ENCODE measurements at places on chromosomes 4 and X.

- no peak for DNase-seq
These were observed 19.0 kb upstream of the MAML3 start for GRCh38 chr4:140172960-140173359.

DNA sequence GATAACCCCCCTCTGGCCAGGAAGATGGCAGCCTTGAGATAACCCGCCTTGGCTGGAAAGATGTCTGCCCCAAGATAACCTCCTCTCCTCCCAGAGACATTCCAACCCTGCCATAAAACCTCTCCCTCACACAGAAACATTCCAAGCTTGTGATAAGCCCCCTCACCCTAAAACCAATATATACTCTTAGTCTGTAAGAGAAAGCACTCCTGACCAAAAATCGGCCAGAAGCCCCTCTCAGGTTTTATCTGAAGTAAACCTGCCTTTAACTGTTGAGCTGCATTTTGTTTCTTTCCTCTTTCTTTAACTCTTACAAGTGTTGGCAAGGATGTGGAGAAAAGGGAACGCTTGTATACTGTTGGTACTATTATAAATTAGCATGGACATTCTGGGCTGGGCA, 8.5 kb downstream of the ERCC6L start:
- DNase-seq = no peak

- DNase-seq = no peak
These were observed 170.2 kb downstream of the ADGRA3 start for GRCh38 chr4:22345678-22346077.

DNA sequence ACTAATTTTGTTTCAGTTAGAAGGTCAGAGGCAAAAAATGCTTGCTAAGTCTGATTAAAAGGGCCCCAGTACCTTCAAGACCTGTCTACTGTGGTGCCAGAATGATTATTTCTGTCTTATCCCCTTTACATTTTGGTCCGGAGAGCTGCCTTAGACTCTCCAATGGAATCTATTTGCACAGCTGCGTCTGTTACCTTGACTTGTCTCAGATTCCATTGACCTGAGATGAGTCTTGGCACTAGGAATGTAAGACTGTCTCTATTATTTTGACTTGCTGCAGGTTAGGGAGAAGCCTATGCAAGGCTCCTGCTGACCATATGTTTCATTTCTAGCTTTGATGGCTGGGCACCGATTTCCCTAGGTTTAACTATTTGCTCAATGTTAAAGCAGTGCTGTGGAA, 457.6 kb downstream of the KCTD8 start:
- no peak for DNase-seq

DNA sequence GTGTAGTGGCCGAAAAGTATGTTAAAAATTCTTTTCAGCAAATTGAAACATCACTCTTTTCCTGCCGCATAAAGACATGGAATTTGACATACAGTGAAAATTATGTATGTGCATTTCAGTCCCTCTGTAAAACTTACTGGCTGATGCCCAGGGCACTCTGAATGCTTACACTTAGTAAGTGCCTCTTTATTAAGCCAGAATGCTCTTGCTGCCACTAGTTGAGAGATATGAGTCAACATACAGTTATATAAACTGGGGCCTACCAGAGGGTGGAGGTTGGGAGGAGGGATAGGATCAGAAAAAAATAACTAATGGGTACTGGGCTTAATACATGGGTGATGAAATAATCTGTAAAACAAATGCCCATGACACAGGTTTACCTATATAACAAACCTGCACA, 38.1 kb upstream of the TRPC5 start:
- no peak for DNase-seq

DNA sequence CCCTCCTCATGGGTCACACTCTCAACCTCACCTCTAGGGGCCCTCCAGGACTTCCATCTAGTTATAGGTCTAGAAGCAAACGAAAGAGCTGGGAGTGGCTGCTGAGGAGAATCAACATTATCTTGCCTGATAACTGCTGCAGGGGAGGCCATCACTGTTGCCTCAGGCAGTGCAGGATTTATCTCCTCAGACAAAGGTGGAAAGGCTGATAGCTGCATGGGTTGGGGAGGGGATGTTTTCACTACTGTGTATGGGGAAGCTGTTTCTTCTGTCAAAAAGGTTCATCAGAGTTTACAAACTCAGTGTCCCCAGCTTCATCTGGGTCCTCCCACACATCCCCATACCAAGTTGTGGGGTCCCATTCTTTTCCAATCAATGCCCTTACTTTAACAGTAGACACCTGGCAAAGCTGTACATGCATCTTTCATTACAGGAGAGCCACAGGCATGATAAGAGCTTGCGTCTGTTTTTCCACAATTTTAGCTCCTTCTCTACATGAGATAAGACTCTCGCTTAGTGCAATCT, 17.6 kb upstream of the PRDM8 start:
- no peak for DNase-seq

DNA sequence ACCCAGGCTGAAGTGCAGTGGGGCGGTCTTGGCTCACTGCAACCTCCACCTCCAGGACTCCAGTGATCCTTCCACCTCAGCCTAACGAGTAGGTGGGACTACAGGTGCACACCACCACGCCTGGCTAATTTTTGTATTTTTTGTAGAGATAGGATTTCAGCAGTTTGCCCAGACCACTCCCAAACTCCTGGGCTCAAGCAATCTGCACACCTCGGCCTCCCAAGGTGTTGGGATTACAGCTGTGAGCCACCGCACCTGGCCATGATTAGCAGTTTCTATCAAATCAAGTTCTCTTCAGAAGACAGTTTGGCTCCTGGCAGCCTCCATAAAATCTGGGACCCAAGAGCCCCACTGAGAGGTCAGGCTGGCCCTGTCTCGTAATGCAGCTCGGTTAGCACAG, 26.4 kb upstream of the TRIM2 start:
- DNase-seq = no peak

GRCh38 chr4:137209240-137209639, 323.1 kb downstream of the PCDH18 start:
- DNase-seq = no peak

GRCh38 chrX:28189011-28189410, 207.8 kb upstream of the DCAF8L1 start:
- DNase-seq = no peak

GRCh38 chr4:95114521-95114920, 356.8 kb downstream of the BMPR1B start:
- no peak for DNase-seq

DNA sequence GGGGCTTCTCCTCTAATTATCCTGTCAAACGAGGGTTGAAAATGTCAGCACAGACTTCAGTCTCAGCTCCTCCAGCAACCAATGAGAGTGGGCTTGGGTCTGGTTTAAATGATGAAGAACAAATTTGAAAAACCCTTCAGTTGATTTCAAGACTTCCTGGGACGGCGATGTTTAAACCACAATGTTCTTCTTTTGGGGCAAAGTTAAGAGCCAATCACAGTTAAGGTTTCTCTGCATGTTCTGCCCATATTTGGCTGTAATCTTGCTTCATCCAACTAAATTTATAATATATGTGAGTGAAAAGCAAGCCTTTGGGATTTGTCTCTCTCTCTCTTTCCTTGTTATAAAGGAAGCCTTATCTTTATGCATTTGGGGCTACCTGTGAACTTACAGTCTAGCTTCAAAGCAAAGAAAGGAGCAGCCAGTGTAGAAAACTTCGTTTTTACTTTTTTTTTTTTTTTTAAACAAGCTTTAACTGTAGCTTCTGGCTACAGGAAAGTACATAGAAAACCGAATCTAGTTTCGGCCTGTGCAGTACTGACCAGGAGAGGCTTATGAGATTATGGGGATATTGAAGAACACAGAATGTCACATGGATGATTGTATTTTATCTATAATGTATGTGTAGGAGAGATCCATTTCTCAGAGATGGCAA, 46.8 kb upstream of the FAM9C start:
- DNase-seq = no peak

DNA sequence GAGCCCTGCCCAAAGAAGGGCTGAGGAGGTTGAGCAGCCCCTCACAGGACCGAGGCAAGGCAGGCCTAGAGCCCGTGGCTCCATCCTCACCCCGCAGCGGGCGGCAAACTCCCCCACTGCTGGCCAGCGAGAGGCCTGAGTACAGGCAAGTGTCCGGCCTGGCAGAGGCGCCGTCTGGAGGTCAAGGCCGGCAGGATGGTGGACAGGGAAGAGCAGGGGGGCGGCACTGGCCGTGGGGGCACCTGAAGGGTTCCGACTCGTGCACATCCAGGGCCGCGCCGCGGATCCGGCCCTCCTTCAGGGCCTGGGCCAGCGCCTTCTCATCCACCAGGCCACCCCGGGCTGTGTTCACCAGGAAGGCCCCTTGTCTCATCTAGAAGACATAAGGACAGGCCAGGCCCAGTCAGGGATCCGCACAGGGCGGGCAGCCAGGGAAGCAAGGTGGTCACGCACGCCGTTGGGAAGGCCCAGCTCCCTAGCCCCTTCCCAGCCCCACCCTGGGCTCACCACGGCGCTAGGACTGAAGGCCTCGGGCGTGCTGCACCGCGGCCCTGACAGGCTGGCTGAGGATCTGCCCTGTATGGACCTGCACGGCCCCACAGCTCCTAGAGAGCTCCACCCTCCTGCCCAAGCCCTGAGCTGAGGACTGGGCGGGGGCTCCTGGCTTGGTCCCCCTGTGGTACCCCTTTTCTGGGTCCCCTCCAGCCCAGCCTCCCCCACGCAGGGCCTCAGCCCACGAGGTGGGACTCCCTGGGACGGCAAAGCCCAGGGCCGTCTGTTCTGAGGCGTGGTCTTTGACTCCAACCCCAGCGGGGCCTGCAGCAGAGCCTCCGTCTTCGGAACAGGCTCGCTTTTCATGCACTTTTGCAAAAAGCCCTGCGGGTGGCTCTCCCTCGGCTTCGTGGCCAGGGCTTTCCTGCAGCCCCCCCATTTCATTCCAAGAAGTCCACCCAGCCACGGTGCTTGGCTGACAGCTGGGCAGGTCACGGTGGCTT, 34.5 kb downstream of the CTBP1 start:
- no peak for DNase-seq

DNA sequence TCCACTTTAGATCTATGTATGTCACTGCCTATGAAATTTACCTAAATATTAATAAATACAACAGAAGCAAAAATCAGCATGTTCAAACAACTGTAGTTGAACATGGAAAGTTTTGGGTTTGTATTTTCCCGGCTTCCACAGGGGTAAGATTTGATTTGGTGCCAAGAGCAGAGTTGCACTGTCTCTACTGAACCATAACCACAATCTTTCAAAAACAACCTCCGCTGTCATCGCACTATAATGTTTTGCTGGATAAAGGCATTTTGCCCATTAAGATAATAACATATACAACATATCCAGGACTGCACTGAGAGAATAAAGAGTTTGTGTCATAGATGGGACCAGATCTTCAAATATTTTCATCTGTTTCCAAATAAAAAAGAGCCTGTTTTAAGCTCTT, 94.9 kb downstream of the TENM3 start:
- no peak for DNase-seq
